ENCODE measurements at places on chromosomes 5 and 9.

DNA sequence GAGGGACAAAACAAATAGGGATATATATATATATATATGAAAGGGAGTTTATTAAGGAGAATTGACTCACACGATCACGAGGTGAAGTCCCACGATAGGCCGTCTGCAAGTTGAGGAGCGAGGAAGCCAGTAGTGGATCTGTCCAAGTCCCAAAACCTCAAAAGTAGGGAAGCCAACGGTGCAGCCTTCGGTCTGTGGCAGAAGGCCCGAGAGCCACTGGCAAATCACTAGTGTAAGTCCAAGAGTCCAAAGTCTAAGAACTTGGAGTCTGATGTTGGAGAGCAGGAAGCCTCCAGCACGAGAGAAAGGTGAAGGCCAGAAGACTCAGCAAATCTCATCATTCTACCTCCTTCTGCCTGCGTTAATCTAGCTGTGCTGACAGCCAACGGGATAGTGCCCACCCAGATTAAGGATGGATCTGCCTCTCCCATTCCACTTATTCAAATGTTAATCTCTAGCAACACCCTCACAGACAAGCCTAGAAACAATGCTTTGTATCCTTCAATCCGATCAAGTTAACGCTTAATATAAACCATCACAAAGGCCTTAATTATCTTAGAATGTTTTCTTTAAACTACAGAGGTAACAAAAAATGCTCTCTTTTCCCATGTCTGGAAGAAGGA, 23.8 kb upstream of the DAB2 start:
- DNase-seq, result no peak

DNA sequence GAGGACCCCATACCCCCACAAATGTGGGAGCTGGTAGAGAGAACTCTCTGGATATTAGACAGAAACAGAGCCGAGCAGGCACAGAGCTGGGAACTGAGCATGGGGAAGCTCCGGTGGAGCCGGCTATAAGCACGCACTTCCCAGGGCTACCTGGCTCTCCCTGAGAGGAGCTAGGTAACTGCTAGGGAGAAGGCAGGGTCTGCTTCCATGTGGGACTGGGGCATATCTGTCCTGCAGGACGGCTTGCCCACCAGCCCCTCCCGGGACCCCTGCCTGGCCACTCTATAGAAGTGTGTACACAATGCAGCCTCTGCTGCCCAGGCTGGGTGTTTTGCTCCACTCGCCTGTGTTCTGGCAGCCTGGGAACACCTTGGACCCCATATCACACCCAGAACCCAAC, 1537.0 kb upstream of the CDH9 start:
- DNase-seq, result no peak

- DNase-seq, result no peak
These were observed 55.0 kb downstream of the MEF2C start for GRCh38 chr5:88827997-88828396.

DNA sequence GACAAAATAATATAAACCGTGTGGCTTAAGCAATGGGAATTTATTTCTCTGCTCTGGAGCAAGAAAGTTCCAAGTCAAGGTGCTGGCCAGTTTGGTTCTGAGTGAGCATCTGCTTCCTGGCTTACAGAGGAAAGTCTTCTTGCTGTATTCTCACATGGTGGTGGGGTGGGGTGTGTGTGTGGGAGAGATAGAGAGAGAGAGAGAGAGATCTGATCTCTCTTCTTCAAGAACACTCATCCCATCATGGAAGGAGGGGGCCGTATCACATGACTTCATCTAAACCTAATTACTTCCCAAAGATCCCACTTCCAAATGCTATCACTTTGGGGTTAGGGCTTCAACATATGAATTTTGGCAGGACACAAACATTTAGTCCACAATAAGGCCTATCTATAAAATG, 91.2 kb downstream of the PRR16 start:
- DNase-seq, result no peak

DNA sequence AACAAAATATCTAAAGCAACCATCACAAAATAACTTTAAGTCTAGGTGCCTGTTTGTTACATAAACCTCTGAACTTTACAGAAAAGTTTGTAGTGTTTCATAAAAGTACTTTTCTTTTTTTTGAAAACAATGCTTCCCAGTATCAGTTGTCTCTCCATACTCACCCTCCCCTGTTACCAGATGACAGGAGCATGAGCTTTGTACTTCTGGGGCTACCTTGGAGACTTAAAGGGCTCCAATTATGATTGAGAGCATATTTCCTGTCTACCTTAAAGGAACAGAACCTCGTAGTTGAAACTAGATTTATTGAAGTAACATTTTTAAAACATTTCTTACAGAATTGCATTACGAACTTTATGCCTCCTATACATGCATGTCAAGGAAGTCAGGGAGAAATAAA, 55.4 kb upstream of the PPP1R2B start:
- DNase-seq, result no peak

DNA sequence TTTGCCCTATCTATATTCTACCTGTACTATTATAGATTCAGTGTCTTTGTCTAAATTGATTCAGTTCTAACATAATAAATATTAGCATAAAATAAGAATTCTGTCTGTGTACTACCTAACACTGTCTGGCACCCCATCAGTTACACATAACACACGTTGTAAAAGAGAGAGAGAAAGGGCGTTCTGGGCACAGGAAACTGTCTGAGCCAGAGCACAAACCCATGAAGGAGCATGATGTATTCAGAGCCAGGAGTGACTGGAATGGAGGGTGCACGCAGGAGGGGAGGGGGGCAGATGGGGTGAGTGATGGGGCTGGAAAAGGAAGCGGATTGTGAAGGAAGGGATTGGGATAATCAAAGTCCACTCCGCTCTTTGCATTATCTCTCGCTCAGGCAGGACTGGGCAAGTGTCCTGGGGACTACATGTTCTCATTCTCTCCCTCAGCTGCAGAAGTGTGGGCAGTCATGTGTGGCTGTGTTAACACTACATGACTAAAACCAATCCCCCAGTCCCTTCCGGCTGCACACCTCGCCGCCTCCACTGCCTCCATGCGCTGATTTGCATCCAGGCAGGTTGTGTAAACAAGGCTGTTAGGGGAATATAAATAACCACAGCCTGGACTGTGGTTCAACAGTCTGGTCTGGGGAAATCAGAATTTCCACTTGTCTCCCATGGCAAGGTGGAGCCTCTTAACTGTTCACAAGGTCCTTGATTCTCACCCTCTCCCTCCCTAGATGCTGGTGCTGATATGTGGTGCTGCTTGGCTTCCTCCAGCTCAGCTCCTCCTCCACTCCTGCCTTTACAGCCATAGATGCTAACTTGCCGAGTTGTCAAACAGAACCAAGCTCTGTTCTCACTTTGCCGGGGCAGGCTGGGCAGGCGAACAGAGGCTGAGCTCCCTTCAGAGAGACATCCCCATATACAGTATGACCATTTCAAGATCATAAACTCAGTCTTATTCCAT, 367.5 kb upstream of the BRINP1 start:
- no peak for DNase-seq

GRCh38 chr5:91635950-91636734, 253.0 kb upstream of the ARRDC3 start:
- DNase-seq, result no peak

DNA sequence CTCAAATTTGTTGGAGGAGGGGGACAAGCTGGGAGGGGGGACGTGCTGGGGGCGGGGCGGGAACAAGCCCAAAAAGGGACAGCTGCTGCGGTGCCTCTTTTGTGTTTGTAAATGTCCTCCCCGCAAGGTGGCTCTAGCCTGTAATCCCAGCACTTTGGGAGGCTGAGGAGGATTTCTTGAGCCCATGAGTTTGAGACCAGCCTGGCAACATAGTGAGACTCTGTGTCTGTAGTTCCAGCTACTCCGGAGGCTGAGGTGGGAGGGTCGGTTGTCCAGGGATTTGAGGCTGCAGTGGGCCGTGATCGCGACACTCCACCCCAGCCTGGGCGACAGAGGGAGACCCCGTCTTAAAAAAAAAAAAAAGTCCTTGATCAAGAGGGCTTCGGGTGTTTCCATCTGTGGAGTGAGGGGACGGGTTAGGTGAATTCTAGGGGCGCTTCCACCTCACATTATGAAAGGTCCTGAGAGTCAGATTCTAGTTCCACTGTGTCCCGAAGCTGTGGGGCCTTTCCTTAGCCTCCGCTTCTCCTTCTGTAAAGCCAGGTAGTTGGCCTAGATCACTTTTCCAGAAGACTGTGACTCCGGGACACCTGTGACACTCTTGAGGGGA, 779 bp upstream of the CTNNA1 start:
- DNase-seq, result no peak

GRCh38 chr5:72438141-72438540, 69.1 kb downstream of the ZNF366 start:
- DNase-seq, result no peak

DNA sequence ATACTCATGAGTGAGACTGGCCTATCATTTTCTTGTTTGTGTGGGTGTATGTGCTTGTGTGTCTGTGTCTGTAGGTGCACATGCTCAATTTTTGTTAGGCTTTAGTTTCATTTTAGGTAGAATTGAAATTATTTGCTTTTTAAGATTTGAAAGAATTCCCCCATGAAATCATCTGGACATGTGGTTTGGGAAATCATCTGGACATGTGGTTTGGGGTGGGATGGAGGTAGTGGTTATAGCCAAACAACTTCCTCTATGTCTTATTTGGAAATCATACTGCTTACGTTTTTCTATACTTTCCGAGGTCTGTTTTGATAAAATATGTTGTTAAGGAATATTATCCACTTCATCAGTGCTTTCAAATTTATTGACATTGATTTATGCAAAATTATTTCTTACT, 485.4 kb upstream of the CLINT1 start:
- DNase-seq, result no peak

All from left renal cortex interstitium (tissue), 4 donors.